GM06990 (cell line): ENCODE measurements at places on chromosomes 16 and 17.

GRCh38 chr17:67421869-67422273 lies 44.8 kb downstream of the PITPNC1 start:
- DNase-seq, result no peak

GRCh38 chr17:80645706-80646325 lies 101.2 kb downstream of the RPTOR start:
- DNase-seq, result no peak

- peak; percentile 38 for DNase-seq
These were observed 167.5 kb downstream of the UTP18 start for GRCh38 chr17:51427856-51428255.

GRCh38 chr16:60642956-60643355 lies 1393.3 kb downstream of the CDH8 start:
- no peak for DNase-seq

DNA sequence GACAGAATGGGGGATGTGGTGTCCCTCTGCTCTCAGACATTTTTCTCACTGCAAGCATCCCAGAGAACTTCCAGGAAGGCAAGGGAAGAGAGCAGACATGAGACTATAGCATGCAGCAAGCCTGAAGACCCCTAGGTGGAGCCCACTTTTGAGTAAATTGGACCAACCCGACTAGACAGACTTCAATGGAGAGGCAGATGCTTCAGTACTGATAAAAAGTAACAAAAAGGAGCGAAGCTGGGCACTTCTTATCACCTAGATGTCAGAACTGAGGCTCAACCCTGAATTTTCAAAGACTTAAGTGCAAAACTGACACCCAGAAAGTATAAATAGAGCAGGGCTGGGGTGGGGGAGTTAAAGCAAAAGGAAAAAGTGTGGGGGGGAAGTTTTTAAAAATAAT lies 130.8 kb downstream of the PMP22 start:
- no peak for DNase-seq

GRCh38 chr16:49455991-49456745 lies 82.6 kb downstream of the C16orf78 start:
- no peak for DNase-seq

DNA sequence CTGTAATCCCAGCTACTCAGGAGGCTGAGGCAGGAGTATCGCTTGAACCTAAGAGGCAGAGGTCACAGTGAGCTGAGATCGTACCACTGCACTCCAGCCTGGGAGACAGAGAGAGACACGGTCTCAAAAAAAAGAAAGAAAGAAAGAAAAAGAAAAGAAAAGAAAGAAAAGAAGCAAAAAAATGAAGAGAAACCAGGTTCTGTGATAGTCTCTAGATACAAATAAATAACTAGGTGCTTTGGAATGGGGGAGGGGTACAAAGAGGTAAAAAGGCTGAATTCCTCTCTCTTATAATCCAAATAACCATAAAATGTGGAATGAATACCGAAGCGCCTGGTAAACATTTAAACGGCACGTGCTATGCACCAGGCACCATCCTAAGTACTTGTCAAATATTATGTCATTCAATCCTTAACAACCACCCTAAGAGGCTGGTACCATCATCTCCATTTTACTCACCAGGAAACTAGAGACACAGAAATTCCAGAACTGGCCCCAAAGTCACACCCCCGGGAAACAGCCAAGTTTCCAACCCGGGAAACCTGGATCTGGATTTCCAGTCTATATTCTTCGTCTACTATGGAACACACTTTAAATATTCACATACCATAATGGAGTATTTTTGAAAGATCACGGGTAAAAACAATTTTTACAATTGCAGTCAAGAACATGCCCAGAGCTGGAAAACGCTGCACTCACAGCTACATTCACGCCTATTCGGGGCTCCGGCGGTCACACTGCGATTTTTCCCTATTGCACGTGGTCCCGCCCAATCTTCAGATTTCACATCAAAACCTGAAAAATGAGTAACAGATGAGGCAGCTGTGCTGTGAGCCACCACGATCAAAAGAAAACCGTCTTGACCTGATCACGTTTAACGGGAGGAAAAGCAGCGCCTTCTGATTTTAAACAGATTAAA lies 10.5 kb downstream of the NXN start:
- no peak for DNase-seq

- no peak for DNase-seq
These were observed 37.1 kb upstream of the KSR1 start for GRCh38 chr17:27419156-27419555.
